ENCODE measurements at places on chromosomes 5 and 9.

- peak; percentile 95 for DNase-seq
Measured at GRCh38 chr5:14264605-14265316, 121.6 kb downstream of the TRIO start.

GRCh38 chr5:73544429-73545402, 20.7 kb downstream of the ANKRA2 start:
- no peak for DNase-seq

DNA sequence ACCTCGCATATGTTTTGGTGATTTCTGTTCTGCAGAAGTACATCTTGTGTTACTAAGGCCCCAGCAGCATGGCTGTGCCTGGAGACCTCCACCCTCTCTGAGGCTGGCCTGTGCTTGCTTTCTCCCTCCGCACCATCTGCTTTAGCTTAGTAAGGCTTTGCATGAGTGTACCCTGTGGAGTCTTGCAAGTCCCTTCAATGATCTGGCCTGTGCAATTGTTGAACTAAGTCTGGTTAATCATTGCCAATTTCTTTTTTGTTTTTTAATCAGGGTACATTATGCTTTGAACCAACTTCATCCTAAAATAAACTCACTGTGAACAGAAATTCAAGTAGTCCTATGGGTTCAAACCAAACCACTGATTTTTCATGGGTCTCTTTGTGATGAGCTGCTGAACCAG, 32.3 kb downstream of the ACOT12 start:
- DNase-seq = no peak

DNA sequence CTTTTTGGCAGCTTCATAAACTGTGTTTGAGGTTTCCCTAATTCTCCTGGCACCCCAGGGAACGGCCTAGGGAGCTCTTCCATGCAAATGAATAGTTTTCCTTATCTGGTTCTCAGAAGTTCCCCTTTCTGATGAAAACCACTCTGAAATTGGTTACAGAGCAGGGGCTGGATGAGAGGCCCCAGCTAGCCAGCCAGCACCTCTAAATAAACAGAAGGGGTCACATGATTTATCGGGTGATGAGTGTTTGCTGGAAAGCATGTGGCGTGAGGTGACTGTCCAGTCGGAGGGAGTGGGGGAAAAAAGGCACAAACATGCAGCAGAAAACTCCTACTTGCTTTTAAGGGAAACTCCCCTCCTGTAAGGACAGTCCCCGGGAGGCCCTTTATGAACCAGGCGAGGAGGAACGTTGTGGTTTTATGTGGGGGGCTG, 261.2 kb upstream of the ANKRD55 start:
- DNase-seq = peak; percentile 72

- DNase-seq = no peak
Measured at GRCh38 chr9:74125941-74126340, 371.2 kb upstream of the RORB start.

- DNase-seq = no peak
Measured at GRCh38 chr9:70411930-70412831, 2.3 kb downstream of the KLF9 start.

- DNase-seq = no peak
Measured at GRCh38 chr5:32369032-32369431, 56.3 kb upstream of the MTMR12 start.

DNA sequence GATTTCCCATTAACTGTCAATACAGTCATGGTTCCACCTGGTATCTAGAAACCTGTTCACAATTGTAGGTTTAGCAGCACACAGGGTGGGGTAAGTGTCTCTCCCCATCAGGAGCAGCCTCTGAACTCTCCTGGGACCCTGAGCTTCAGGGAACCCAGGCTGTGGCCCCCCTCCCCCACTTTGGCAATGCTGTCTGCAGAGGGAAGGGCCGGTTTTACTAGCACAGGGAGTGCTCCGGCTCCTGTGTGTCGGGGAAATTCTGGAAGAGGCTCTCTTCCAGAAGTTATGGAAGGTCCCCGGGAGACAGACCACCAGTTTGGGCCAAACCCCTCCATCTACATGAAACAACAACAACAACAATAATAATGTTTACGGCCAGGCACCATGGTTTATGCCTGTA, 9.9 kb downstream of the DAB2IP start:
- DNase-seq = no peak

DNA sequence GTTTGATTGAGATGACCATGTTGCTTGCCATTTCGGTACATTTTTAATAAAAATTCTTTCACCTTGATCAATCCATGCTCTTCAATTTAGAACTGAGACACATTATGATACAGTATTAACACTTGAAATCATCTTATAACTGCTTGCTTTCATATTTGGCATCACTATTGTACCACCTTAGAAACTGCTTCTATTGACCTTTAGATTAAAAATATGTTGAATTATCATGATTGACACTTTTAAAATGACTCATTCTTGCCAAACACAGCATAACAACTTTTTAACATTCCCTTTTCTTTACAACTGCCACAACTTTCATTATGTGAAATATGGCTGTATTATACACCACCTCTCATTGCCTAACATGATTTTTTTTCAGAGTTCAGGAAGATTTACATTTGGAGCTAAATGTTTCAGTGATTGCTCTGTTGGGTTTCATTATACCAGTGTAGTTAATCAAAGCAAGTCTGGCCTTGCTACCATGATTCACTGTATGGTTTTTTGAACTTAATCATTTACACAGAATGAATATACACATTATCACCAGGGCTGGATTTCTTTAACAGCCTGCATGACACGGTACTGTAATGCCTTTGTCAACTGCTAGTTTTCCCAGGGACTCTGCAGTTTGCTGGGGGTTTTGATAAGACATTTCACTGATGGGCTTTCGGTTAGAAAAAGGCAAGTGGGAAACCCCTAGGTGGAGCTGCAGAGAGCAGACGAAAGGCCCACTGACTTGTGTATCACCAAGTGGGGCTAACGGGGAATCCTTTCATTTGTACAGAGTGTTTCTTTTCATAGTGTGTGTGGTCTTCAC, 93.6 kb upstream of the TLE4 start:
- DNase-seq = peak; percentile 68

DNA sequence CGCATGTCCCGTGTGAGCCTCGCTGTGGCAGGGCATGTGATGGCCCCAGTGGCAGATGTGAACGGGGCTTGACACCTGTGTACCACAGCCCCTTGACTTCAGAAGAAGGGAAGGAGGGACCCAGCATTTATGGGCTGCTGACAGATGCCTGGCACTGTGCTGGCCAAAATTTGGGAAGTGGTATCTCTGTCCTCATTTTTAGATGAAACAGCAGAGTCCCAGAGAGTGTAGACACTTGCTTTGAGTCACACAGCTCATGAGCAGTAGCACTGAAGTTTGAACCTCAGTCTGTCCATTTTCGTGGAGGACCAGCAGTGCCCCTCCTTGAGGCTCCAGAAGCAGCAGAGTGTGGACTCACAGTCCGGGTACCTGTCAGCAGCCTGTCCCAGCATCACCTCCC, 16.5 kb downstream of the NEK6 start:
- no peak for DNase-seq

DNA sequence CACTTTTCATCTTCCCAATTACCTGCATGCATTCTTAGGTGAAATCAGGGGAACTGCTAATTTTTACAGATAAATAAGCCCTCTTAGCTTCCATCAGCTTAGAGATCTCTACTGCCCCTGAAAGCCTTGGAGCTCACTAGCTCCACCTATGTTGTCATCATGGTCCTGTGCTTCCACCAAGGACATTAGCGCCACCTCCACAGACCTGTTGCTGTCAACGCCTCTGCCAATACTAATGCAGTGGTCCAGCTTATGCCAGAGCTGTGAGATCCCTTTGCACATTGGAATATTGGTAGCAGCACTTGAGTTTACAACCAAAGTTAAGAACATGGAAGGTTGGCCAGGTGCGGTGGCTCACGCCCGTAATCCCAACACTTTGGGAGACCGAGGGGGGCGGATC, 7.7 kb upstream of the SHISAL2B start:
- DNase-seq = no peak

DNA sequence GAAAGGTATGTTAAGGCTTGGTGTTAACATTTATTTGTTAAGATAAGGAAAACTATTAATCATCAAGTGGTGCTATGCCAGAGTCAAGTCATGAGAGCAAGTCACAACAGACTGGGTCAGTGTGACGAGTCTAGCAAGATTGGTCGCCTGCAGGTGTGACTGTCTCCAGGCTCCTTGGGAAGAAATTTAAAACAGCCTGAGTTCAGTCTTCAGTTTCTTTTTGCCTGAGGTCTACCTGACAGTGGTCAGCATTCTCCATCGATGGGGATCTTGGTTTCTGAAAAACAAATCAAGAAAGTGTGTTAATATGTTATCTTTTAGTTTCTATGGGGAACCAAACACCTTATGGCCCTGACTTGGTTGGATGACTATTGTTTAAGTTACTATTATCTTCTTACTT, 56.3 kb downstream of the CETN3 start:
- DNase-seq = no peak

- no peak for DNase-seq
Measured at GRCh38 chr9:136090768-136091581, 4.1 kb downstream of the NACC2 start.

- DNase-seq = no peak
Measured at GRCh38 chr5:98663521-98663920, 109.9 kb upstream of the RGMB start.

DNA sequence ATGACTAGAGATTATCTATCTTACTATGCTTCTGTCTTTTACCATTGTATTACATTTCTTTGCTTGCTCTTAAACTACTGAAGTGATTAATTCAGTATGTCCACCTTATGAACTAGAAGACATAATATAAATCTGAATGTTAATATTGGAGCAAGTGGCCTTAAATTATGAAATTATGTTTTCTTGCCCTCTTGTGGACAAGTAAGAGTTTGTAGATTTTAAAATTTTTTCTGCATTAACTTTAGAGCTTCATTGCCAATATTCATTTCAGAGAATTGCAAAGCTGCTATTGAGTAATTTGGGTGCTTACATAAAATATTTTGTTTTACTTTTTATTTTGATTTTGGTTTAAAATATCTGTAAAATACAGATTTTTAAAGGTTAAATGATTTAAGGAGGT, 55.3 kb downstream of the RANBP17 start:
- DNase-seq = peak; percentile 5

DNA sequence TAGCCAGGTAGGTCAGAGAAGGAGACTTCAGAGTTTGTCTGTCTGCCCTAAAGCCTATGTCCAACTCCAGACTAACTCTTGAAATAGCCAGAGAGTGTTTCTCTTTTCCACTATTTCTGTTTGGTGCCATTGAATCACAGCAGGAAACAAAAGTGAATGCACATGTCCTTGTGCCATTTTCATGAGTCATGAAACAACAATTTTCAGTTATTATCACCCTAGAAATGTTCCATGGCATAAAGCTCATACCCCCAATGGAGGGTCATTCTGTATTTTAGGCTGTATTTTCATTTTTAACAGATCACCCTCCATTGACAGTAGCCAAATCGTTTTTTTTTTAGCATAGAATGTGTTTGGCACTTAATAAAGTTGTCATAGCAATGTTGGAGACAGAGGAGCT, 124.7 kb downstream of the PAPPA start:
- no peak for DNase-seq

DNA sequence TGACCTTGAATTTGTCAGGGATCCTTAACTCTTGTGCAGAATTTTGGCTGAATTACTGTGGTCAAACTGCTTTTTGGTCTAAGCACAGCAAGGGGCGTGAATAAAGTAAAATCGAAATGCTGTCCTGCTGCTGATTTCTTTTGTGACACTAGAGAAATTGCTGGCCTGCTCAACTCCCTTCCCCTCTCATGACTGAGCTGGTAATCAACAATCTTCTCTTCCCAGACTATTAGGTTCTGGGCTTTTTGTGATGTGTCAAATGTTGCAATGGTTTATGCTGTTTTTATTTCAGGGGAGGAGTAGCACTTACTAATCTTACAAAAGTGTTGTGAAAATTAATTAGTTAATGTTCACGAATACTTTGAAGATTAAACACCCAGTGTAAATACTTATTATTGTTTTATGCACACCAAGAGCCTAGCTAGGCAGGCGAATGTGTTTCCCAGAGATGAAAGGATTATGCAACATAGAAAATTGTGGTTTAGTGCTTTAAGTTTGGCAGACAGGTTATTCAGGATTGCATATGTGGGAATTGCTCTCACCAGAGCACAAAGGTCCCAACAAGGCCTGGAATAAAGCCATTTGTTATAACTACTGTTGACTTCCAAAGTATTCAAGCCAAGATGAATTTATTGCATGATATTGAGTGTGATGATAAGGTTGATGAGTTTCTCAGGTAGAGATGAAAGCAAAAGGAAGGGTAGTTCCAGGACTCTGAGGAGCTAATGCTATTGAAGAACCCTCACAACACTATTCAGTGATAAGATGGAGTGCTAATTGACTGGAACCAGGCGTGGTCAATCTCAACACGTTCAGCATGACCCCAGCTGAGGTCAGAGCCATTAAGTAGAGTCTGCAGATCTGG, 280.7 kb upstream of the ZNF608 start:
- DNase-seq = peak; percentile 63

DNA sequence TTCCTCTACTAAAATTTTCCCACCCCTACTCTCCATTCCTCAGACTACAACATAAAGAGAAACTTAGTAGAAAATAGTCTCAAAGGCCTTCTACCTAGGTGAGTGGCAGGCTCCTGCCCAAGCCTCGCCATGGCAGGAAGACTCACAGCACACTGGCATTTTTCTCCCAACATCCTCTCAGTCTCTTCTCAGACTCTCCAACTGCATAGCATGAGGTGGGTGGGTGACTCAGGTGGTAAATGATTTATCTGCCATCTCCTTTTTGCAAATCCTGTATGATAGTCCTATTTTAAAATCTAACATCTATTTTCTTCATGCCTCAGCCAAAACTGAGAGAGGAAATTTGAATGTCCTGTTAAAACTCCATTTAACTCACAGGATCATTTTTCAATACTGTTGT, 33.5 kb upstream of the GRIA1 start:
- DNase-seq = no peak

- no peak for DNase-seq
Measured at GRCh38 chr9:134635351-134636148, 6.1 kb upstream of the COL5A1 start.

- DNase-seq = peak; percentile 50
Measured at GRCh38 chr9:96554801-96555566, 64.7 kb downstream of the CDC14B start.

GRCh38 chr9:111984086-111984802, 87.6 kb downstream of the UGCG start:
- no peak for DNase-seq

GRCh38 chr5:140251527-140251973, 51.4 kb downstream of the PFDN1 start:
- peak; percentile 92 for DNase-seq

DNA sequence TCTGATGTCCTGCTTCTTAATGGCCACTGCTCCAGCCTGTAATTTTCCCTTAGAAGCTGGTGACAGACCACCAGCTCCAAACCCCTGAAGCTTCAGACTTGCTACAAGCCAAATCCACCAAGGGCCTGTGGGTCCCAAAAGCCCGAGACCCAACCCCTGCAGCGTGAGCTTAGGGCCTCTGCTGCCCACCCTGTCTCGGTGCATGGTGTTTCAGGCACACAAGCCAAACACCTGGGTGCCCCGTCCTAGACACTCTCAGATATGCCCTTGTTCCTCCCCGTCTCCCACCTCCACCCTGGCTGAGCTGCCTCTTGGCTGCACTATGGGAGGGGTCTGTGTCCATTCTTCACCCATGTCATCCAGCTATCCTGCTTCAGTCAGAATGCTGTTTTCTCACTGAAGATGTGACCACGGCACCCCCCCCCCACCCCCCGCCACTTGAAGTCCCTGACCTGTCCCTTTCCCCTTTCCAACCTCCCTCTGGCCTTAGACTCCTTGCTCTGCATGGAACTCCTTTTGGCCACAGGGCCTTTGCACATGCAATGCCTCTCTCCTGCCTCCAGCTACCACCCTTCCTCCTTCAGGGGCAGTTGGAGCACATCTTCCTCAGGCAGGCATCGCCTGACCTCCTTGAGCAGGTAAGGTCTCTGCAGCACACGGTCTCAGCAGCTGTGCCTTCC, 55.8 kb downstream of the ZNF354C start:
- no peak for DNase-seq

Data from fibroblast of upper back skin (primary cell).